ENCODE measurements at places on chromosomes 13 and 19.

GRCh38 chr13:75469047-75469446 lies 12.9 kb downstream of the TBC1D4 start:
- DNase-seq: no peak

DNA sequence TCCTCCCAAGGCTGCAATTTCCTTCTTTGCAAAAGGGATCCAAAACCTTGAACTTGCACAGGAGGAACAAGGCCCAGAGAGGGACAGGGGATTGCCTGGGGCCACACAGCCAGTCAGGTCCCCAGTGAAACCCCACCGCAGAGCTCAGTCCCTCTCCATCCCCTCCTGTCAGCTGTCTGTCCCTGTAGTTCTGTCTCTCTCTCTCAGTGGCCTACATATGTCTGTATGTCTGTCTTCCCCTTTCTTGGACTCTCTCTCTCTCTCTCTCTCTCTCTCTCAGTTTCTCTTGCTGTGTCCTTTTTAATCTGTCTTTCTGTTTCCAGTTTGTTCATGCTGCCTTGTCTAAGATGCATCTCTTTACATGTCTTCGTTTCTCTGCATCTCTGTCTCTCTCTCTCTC lies 11.5 kb downstream of the CEACAM19 start:
- DNase-seq: no peak

GRCh38 chr19:18781885-18782527 lies 9.1 kb downstream of the COMP start:
- no peak for DNase-seq

DNA sequence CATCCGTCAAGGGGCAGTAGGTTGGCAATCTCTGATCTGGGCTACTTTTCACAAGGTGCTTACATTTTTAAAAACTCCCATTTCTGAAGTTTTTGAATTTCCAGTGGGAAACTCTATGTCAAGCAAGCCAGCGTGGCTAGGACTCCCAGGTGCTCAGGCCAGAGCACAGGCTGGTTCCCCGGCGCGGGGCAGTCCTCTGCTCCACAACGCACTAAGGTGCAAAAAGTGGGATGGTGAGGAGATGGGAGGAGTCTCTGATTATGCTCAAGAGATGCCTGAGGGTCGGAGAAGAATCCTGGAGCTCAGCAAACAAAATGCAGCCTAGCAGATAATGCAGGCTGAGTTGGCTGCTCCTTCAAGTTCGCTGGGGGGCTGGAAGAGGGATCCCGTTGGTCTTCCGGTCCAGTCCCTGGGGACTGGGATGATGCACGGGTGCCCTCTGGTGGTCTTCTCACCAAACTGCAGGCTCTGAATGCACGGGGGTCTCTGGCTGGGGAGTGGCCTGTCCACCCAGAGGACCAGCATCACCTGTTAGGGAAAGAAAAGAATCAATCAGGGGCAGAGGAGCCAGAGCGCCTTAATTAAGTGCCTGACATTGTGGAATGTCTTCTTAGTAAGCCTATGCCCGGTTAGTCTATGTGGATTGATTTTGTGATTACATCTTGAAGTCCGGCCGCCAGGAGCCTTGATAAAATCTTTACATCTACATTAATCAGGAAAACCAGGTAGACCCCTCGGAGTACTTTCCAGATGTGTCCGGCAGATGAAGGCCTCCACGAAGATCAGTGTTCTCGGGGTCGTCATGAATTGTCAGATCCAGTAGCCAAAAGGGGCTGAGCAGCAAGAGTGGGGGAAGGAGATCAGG lies 244.4 kb upstream of the MAB21L1 start:
- peak; percentile 36 for DNase-seq

DNA sequence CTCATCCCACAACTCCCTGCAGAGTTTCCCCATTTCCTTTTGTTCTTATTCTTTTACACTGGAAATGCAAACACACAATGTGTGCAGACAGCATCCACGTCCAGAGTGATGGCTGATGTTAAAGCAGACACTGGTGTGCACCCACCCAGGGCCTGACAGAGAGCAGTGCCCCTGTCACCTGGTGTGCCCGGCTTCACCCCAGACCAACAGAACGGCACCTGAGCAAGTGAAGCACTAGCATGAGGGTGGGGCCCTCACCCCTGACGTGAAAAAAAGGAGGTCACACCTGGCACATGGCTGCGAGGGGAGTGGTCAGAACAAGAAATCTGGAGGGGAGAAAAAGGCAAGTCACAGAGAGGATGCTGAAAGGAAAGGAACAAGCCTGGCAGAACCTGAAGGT lies 12.3 kb downstream of the ZNF575 start:
- DNase-seq: no peak

- no peak for DNase-seq
Measured at GRCh38 chr13:113454936-113455335, 1.6 kb upstream of the ADPRHL1 start.

DNA sequence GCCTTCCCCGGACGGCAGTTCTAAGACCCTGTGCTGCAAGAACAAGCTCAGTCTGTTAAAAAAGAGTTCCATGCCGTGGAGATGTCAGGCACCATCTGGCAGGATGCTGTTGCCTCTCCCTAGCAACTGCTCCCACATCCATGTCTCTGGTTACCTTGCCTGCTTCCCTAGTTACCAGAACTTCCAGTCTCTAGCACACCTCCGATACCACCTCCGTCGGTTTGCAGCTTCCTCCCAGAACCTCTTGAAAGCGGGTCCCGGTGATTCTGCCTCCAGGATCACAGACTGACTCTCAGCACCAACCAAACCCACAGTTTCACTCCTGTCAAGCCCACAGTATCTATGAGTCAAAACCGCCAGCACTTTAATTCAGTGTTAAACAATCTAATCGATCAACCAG lies 55.4 kb downstream of the KCTD12 start:
- DNase-seq: no peak

GRCh38 chr19:51687791-51688670 lies 5.1 kb upstream of the SPACA6 start:
- no peak for DNase-seq

- no peak for DNase-seq
Measured at GRCh38 chr13:106599875-106600797, 32.2 kb upstream of the ARGLU1 start.

- DNase-seq: no peak
Measured at GRCh38 chr19:32289566-32290210, 55.7 kb upstream of the ZNF507 start.

DNA sequence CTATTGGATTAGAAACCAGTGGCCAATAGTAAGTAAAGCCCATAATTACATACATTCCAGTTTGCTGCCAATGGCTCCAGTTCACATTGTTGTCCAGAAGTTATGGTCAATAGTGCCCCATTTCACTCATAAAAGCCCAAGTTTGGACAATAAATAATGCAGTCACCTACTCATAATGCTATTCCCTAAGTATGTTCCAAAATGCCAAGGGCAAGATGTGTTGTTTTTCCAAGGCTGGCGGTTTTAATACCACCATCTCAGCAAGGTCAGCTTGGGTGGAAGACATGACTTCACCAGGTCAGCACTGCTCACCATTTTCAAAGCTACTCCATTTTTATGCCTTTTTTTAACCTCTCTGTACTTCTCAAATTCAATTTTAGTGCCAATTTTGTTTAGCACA lies 32.7 kb downstream of the KCTD12 start:
- no peak for DNase-seq
